ENCODE measurements at places on chromosomes 1 and 21.

GRCh38 chr1:241918879-241919278 lies 38.7 kb upstream of the BECN2 start:
- DNase-seq: no peak

GRCh38 chr1:3915551-3916121 lies 15.6 kb upstream of the C1orf174 start:
- DNase-seq: no peak

GRCh38 chr1:10326251-10326650 lies 72.6 kb upstream of the PGD start:
- DNase-seq: no peak

GRCh38 chr1:40984531-40984930 lies 5.0 kb downstream of the CTPS1 start:
- no peak for DNase-seq

DNA sequence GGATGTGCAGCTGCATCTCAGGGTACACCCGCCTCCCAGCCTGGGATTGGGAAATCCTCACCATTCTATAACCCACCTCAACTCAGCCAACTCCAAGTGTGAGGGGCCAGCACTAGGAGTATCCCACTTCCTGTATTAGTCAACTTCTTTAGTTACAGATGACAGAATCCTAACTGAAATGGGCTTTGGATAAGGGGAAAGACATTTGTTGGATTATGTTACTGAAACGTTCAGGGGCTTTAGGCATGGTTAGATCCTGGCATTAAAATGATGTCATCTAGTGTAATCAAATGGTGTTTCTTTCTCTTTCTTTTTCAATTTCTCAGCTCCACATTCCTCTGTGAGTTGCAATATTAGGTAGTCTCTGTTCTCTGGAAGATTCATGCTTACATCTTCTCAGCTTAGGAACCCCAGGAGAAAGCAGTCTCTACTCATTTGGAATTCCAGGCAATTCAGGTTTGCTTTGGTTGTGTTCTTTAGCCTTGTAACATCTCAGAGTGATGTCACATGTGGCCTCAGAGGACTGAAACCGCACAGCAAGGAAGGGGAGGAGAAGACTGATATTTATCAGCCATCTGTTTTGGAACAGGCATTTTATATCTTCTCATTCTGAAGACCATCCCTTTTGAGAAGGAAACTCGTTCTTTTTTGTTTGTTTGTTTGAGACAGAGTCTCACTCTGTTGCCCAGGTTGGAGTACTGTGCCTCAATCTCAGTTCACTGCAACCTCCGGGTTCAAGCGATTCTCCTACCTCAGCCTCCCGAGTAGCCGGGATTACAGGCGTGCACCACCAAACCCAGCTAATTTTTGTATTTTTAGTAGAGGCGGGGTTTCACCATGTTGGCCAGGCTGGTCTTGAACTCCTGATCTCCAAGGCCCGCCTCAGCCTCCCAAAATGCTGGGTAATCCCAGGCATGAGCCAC lies 18.9 kb upstream of the TMEM54 start:
- DNase-seq: no peak

DNA sequence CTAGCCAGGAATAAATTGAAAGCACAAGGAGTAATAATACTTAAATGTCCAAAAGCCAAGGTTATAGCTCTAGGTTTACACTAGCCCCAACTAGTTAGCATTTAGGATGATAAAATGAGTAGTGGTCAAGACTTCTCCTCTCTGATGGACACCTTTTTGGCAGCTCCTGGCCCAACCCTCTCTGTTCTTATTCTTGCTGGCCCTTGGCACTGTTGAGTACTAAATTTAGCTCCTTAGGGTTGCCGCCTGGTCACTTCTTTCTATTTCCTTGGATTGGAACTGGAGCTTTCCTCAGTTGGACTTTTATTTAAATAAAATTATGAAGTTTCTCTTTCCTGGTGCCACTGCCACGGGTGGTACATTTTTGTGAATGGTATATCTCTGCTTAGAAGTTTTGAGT lies 28.3 kb downstream of the ARID1A start:
- no peak for DNase-seq

DNA sequence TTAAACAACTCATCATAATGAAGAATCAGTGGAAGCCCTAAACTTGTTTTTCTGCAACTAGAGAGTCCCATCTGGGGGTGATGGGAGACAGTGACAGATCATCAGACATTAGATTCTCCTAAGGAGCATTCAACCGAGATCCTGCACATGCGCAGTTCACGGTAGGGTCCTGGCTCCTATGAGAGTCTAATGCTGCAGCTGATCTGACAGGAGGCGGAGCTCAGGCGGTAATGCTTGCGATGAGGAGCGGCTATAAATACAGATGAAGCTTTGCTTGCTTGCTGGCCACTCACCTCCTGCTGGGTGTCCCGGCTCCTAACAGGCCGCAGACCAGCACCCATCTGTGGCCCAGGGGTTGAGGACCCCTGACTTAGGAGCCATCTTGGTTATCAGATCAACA lies 247.2 kb downstream of the FMN2 start:
- DNase-seq: no peak

- no peak for DNase-seq
Measured at GRCh38 chr1:220176540-220176939, 82.6 kb downstream of the IARS2 start.

GRCh38 chr1:215905493-215906115 lies 338.5 kb downstream of the KCTD3 start:
- DNase-seq: no peak

DNA sequence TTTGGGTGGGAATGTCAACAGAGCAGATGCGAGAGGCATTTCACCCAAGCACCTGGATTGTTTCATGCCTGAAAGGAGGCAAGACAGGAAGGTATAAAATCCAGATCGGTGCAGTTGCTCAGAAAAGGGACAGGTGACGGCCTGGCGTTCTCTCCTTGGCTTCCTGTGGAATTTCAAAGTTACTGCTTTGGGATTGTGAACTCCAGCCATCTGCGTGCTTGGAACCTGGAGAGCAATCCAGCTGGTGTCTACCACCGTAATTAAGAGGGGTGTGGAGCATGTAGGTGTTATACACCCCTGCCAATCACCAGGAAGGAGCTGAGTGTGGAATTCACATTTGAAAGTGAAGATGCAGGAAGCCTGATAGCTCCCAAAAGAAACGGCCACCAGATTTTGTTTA lies 286.1 kb downstream of the KIF26B start:
- DNase-seq: no peak

- DNase-seq: no peak
Measured at GRCh38 chr1:192967211-192967877, 91.8 kb downstream of the UCHL5 start.

- no peak for DNase-seq
Measured at GRCh38 chr1:158951956-158952355, 20.6 kb downstream of the PYHIN1 start.

GRCh38 chr1:35929730-35930592 lies 944 bp upstream of the AGO3 start:
- DNase-seq: peak; percentile 31

DNA sequence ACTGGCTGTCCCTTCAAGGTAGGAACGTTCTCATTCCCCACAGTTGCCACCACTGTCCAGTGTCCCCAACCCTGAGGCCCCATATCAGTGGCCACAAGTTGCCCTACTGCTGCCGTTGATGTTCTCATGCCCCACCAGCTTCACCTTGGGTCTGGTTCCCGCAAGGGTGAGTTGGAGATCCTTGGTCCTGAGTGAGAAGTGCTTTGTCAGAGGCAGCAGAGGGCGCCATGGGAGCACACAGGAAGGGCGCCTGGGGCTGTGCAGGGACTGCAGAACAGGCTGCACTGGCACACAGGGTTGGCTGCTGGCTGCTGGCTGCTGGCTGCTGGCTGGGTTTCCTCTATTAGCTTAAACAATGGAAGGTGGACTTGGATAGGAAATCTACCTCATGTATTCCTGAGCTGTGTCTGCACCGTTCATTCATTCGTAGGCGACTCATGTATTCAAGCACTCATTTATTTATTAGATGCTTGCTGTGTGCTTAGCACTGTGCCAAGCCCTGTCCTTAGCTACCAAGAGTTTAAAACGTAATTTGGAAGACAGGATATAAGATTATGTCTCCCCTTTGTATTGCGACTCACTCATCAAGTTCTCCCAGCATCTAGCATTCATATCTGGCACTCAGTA lies 2.1 kb upstream of the S100A9 start:
- DNase-seq: peak; percentile 59

DNA sequence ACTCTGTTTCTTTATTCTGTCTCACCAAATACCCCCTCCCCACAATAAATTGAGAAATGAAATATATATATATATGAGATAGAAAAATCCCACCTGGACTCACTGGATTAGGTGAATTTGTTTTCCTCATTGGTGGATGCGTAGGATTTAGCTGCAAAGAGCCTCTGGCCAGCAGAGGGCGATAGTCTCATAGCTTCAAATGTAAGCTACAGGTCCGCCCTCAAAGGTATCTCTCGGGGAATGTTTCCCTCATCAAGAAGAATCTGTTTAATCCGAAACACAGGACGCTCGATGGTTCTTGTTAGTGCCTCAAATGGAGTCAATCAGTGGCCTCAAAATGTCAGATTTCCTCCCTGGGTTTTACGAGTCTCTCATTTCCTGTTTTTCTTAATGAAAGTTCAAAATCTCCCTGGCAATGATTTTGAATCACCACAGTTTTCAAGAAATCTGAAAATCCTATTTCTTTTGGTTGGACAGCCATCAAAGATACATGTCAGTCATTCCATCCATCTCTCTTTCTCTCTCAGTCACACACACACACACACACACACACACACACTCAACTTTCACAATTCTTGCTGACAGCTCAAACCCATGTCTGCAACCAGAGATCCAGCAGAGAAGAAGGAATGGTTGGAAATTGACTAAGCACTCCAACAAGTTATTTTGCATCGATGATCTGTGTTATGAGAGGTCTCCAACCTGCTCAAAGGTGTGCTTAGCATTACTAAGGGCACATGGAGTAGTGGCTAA lies 13.9 kb upstream of the CAMK1G start:
- DNase-seq: peak; percentile 42

- no peak for DNase-seq
Measured at GRCh38 chr1:67342076-67342890, 34.6 kb downstream of the IL12RB2 start.

DNA sequence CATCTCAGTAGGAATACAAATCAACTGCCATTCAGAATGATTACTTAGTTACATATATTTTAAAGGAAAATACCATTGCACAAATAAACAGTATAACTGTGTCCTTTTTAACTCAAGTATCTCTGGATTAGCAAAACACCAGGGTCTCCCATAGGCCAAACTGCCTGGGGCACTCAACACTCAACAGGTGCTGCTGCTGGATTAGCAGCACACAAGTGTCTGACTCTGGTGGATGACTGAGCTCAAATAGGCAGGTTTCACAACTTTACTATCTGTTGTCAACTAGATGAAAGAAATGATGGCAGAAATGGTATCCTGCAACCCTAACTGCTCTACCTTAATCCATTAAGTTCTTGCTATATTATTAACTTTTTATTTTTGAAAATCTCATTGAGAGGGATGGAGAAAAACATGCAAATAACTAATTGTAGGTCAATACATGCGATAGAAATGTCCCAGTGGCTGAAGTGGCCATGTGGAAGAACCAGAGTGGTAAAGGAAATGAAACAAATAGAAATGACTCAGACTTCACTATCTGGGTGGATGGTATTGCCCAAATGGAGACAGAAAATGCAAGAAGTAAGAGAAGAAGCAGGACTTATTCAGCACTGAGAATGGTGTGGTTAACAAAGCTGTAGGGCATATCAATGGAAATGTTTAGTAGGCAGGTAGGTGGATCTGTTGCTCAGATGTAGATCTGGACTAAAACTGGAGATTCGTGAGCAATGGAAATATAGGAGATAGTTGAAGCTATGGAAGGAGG lies 90.8 kb upstream of the CCDC190 start:
- DNase-seq: no peak

DNA sequence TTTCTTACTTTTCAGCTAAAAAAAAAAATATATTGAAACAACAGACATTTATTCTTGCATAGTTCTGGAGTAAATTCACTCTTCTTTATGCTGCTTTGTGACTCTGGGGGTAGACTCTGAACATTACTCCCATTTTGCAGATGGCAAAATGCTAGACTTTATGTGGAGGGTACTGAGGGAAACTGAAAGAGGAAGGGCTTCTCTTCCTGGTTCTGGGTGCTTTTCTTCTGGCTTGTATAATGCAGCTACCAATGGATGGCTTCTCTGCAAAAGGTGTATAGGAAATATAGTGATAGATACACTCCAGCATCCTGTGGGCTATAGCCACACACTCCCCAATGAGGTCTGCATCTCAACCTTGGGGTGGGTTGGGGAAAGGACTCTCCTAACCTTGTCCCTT lies 19.7 kb upstream of the ZBTB40 start:
- DNase-seq: no peak

GRCh38 chr1:44835738-44836675 lies 7.0 kb downstream of the PTCH2 start:
- DNase-seq: peak; percentile 55

DNA sequence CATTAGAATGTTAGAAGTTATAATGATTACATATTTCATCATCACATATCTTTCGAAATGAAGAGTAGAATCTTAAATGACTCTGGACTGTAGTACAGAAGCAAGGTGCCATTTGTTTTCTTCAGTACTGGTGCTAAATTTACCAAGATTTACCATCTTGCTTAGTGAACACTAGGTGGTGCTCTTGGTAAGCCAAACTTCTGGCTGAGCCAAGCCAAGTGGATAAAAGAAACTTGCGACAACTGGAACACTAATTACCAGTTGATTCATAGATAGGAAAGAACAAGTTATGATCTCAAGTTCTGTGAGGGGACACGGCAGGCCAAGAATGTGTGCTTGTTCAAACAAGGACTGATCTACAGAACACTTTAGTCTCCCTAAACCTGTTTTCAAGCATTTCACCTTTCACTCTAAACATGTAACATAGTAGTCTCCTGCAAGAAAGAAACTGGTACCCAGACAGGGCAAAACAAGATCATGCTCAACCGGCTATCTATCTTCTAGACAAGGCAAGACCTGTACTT lies 19.8 kb downstream of the SPRTN start:
- DNase-seq: peak; percentile 60

- DNase-seq: no peak
Measured at GRCh38 chr1:186897008-186897407, 68.3 kb downstream of the PLA2G4A start.

DNA sequence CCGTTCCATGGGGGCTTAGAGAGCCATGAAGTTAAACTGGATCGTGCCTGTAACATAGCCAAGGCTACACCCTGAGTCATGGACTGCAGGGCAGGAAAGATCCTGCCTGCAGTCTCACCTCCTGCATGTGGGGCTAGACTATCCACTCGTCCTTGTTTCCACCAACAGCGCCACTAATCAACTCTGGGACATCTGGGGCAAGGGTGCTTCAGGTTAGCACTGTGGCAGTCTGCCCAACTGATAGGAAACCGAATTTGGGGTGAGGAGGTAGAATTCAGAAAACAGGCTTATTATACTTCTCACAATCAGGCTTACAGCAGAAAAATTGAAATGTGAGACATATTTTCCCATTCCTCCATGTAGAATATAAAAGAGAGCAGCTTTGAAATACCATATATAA lies 85.2 kb upstream of the ADAM30 start:
- no peak for DNase-seq

GRCh38 chr1:83637009-83637408 lies 361.9 kb downstream of the TTLL7 start:
- no peak for DNase-seq

DNA sequence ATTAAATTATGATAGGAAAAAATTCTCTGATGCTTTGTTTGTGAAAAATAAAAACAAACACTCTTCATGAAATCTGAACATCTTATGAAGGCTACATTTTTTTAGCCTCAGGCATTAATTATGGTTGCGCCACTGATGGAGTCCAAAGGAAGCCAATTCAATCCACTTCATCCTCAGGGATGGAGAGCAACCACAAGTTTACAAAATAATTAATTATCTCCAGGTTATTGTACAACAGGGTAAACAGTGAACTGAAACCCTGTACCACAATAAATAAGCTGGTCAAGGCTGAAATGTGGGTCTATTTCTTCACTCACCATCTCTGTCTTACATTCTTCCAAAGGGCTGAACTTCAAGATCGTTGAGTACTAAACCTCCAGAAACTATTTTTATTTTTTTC lies 49.2 kb downstream of the MRPL39 start:
- DNase-seq: no peak

Measured in NCI-H748 treated with DMSO at 0.1 percent for 48 hours (cell line).